ENCODE measurements at places on chromosomes 1 and 21.

DNA sequence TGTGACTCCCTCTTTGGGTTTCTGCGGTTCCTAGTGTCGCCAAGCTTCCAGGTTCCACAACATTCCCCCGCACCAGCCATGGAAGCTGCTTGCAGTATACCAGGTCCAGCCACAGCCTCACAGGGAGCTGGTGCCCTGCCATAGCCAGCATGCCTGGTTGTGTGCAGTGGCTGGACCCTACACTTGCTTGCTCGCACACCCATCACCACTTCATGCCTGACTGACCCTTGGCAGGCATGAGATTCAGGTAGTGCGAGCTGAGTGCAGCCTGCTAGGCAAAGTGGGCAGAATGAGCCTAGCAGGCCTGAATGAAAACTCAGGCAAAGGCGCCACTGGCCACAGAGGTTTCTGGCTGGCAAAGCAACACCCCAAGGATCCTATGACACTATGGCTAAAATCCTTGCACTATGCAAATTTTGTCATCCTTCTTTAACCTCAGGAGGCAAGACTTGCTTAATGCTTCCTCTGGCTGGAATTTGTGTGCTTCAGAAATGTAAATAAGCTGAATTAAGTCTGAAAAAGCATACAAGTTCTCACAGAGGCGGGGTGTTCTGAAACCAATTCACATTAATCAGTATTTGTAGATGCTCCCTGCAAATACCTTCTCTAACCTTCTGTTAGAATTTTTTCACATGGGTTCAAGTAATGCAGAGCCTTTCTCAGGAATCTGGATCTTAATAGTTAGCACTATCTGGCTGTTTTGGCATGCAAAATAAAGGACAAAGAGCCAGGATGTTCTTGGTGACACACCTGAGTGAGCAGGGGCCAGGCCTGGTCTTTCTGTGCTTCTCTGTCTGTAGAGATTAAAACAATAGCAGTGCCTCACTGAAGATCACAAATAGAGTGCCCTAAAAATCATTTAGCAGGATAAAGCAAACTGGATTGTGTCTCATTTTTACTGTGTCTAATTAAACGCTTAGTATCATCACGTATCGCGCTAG lies 256.9 kb downstream of the GPATCH2 start:
- DNase-seq = no peak

DNA sequence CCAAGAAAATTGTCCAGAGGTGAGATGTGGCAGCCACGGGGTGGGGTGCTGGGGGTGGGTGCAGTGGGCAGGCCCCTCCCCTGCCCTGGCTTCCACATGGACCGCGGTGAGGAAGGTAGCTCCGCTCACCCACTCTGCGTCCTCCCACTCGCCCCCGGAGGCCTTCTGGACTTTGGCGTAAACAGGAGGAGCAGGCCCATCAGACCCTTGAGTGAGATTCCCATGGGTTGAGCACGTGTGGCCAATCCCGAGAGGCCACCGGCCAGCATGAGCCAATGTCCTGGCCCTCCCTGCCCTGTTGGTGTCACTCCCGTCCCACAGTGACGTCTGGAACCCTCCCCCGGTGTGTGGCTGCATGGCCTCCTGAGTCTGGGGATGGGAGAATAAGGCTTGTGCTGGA lies 8.2 kb upstream of the TMEM240 start:
- DNase-seq = no peak

GRCh38 chr1:204127597-204128242 lies 24.1 kb downstream of the ETNK2 start:
- no peak for DNase-seq

- DNase-seq = no peak
These were observed 328.2 kb upstream of the CHRM3 start for GRCh38 chr1:239058190-239058589.

DNA sequence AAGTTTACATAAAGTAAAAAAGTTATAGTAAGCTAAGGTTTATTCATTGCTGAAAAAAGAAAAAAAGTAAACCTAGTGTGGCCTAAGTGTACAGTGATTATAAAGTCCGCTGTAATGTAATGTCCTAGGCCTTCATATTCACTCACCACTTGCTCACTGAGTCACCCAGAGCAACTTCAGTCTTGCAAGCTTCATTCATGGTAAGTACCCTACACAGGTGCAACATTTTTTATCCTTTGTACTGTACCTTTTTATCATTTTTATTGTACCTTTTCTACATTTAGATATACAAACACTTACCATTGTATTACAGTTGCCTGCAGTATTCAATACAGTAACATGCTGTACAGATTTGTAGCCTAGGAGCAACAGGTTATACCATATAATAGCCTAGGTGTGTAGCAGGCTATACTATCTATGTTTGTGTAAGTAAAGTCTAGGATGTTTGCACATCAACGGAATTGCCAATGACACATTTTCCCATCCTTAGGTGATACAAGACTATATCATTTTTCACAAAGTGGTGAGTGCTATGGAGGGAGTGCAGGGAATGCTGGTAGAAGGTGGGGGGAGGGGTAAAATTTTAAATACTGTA lies 58.0 kb upstream of the DMRTA2 start:
- no peak for DNase-seq

DNA sequence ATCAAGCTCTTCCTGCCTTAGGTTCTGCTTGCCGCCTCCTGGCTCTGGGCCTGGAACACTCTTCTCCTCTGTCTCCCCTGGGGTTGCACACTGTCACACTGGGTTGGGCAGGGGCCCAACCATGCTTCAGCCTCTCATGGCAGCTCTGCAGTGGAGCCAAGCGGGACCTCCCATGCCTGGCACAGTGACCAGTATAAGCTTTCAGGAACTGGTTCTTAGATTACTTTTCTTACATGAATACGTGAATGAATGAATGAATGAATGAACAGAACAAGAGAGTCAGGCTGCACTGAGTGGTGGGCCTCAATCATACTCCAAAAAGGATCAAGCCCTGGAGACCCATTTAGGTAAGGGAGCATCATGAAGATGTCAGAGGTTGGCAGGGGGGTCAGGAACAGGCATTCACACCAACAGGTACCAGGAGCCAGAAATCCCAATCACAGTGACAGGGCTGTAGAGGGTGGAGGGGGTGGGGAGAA lies 30.8 kb upstream of the TMEM125 start:
- DNase-seq = no peak

DNA sequence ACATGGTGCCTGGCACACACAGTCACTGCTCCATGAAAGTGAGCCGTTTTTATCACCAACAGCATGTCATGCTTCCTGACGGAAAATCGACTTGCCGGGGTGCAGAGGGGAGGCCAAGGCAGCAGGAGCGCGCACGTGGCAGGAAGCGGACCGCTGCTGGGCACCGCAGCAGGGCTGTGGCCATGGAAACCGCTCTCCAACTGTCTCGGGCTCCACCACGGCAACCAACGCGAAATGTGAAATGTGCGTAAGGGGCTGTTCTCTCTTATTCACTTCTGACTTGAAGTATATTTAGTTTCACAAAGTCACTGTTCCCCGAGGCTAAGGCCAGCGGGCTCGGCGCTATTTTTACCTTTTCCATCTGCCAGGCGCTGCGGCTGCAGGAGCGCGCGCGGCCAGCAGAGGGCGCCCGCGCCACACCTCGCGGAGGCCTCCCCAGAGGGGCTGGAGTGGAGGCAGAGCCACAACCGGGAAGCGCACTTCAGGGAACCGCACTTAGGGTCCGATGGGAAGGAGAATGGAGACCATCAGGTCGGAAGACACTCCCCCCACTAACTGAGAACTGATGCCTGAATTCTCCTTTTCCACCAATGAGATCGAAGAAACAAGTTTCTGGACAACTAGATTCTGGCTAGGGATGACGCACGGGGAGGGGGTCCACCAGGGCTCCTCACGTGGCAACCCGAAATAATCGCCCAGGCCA lies 19.7 kb downstream of the RCC2 start:
- no peak for DNase-seq

GRCh38 chr1:30787856-30788495 lies 30.4 kb upstream of the LAPTM5 start:
- DNase-seq = no peak

DNA sequence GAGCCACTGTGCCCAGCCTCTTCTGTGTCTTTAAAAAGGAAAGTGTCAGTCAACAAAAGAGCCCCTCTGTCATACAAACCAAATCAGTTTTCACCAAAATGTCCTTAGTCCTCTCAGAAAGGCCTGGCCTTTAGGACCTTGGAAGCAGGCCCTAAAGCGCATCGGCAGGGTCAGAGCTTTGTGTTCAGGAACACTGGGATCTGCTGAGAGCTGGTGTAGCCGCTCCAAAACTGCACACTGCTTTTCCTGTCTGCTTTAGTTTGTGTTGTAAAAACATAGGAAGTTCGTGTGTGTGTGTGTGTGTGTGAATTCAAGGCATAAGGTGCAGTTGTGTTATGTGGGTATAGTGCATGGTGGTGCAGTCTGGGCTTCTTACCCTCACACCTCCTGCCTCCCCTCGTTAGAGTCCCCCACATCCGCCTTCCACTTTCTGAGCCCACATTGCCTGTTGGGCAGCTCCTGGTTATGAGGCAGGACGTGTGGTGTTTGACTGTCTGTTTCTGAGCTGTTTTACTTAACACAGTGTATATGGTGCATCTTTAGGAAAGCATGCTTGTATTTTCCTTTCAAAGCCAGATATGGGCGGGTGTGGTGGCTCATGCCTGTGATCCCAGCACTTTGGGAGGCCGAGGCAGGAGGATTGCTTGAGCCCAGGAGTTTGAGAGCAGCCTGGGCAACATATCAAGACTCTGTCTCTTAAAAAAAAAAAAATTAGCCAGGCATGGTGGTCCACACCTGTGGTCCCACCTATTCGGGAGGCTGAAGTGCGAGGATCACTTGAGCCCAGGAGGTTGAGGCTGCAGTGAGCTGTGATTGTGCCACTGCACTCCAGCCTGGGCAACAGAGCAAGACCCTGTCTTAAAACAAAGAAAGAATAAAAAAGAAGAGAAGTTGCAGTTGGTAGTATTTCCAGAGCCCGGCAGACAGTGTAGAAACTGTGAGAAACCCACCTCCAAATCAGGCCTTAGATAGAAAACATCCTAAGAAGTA lies 12.4 kb downstream of the IBA57 start:
- no peak for DNase-seq

DNA sequence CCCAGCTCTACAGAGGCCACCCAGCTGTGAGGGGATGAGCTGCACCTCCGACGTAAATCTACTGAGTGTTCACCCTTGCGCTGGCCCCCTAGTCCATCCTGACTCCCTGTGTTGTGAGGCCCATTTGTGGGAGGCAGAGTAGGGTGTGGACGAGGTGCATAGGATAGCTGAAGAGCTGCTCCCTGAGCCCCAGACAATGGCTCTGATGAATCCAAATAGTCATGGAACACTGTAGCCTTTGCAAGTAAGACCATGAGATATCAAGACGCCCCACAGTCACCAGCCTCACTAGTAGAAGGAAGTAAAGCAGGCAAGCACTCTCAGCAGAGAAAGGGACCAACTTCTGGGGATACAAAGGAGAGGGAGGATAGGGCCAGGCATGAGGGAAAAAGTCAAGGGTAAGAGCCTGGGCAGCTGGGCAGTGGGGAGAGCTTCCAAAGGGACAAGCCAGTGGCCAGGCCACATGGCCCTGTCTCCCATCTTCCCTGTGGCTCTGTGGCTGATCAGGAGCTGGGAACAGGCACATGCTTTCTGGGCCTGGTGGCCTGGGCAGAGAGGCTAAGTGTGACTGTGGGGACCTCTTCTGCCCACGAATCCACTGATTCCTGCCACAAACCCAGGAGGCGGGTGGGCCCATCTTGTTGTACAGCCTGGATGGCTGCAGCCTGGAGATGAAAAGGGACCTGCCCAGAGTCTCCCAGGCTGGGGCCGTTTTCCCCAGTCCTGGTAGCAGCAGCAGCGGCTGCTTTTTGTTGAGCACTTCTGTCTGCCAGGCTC lies 55.5 kb upstream of the EPS8L3 start:
- no peak for DNase-seq

DNA sequence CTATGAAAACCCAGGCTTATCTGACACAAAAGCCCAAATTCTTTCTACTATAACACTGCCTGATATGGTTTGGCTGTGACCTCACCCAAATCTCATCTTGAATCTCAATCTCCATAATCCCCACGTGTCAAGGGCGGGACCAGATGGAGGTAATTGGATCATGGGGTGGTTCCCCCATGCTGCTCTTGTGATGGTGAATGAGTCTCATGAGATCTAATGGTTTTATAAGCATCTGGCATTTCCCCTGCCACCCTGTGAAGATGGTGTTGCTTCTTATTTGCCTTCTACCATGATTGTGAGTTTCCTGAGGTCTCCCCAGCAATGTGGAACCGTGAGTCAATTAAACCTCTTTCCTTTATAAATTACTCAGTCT lies 123.3 kb upstream of the USP24 start:
- peak; percentile 88 for DNase-seq

- no peak for DNase-seq
These were observed 28.9 kb downstream of the EPHA2 start for GRCh38 chr1:16126743-16127515.

GRCh38 chr1:94098585-94099111 lies 22.3 kb downstream of the ABCA4 start:
- DNase-seq = no peak

- no peak for DNase-seq
These were observed 380.7 kb upstream of the NR5A2 start for GRCh38 chr1:199646761-199647160.

DNA sequence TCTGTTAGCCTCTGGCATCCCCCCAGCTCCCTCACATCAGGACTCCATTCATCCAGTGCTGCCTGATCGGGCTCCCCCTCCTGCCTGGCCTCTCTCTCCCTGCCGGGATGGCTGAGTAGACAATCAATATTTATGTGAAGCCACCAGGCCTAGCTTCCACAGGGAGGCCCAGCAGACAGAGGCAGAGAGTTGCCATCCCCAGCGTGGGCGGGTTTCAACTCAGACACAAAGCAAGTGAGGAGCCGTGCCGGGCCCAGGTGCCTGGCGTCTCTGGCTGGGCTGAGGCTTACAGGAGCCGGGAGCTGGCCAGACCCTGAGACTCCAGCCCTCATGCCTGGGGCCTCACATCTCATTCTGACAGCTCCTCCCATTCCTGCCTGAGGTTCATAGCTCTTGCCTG lies 34.5 kb upstream of the ATP2B4 start:
- DNase-seq = no peak

DNA sequence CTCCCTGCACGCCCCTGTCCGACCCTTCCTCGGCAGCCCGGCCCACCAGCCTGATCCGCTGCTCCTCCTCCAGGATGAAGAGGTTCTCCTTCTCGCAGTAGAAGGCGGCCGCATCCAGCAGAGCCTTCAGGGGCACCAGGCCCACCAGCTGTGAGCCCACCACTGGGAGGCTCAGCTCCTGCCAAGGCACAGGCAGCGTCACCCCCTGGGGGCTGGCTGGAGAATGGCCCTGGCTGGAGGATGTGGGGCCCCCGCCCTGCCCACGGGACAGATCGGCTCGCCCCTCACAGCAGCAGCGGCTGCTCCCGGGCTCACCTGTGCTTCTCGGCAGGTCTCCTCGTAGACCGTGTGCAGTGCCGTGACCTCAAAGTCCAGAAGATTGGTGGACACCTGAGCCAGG lies 5.3 kb downstream of the FTCD start:
- DNase-seq = no peak
